ENCODE measurements at places on chromosomes 2 and 18.

DNA sequence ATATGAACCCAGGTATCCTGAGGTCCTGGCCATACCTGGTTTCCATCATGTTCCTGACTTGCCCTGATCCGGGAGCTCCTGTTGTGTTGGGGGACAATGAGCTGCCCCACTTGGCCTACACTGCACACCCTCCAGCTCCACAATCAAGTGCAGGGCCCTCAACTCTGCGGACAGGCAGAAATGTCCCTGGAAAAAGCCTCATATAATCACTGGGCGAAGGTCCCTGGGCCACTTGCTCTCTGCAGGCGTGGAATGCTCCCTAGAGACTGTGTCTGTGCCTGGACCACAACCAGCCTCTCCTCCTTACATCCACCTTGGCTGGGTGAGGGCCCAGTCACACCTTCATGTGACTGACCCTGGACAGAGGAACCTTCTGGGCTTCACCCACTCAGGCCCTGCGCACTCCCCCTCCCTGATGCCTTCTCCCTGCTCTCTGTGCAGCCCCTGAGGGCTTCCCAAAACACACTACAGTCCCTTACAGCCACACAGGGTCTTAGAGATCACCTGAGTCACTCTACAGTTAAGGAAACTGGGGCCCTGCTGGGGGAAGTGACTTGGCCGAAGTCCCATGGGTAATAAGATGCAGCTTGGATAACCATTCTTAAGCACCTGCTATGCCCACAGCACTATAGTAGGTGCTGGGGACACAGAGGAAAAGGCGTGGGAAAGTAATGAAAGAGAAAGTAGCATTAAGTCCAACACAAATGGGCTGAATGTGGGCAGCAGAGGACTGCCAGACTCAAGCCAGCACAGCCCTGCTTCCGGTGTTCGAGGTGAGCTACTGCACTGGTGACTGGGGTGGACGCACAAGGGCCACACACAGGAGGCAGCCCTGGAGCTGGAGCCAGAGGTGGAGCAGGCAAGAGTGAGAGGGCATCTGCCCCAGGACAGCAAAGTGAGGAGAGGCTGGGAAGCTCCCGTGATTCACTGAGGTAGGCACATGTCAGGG, 9.8 kb downstream of the BOLA3 start:
- DNase-seq = no peak

DNA sequence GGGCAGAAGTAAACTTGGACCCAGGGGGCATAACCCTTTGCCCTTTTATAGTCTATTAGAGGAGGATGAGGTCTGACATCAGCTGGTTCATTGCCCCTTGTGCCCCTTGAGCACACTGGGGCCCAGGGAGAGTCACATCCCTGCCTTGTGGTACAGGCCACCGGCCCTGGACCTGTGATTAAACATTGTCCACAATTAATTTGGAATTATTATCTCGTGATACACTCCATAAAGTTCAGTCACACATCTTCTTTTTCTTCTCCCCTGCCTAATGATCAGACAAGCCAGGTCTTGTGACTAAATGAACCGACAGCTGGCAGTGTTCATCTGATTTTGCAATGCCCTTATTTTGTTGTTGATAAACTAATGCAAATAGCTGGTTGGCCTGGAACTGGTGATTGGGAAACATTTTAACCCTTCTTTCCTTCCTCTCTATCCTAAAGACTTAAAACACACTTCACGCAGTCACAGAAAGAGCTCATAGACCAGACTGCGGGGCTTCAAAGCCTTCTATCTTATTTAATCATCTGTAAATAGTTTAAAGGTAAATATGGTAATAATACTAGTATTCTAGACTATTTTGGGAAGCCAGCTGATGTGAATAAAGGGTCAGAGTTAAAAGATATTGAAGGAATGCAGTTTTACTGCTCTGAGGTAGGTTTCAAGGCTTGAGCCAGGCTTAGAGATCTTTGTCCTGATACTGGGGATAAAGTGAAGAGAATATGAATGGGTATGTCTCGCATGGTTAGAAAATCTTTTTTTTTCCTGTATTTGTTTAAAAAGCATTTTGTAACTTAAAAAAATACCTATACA, 13.4 kb downstream of the IL1R1 start:
- DNase-seq = no peak

DNA sequence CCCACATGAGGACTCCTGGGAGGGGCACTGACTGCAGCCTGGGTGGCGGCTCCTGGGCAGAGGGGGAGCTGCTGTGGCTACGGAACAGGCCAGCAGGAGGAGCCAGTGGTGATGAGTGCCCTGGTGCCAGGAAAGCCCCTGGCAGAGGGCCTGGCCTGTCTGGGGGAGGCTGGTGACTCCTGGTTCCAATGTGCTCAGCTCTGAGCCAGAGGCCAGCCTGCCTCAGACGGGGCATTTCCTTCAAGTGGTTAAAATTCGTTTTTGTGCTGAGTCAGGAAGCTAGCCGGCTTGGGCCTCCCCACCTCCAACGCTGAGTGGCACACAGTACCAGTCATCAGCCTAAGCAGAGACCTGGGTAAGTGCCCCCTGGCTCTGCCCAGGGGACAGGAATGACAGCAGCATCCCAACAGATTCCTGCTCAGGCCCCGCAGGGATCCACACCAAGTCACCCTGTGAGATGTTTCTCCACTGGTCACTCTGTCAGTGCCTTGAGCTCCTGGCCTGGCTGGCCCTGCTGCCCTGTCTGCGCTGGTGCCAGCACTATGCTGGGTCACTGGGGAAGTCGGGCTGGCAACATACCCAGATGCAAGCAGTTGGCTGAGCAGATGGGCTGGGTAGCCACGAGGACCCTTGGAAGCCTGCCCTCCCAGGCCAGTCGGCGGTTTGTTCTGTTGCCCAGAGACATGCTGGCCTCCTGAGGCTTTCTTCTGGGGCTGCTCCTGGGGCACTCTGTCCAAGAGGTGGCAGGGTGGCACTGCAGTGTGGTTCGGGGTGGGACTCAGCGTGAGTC, 7.1 kb upstream of the KLF11 start:
- DNase-seq = peak; percentile 32

- DNase-seq = no peak
These were observed 23.5 kb downstream of the PTGR3 start for GRCh38 chr18:75185460-75185859.

DNA sequence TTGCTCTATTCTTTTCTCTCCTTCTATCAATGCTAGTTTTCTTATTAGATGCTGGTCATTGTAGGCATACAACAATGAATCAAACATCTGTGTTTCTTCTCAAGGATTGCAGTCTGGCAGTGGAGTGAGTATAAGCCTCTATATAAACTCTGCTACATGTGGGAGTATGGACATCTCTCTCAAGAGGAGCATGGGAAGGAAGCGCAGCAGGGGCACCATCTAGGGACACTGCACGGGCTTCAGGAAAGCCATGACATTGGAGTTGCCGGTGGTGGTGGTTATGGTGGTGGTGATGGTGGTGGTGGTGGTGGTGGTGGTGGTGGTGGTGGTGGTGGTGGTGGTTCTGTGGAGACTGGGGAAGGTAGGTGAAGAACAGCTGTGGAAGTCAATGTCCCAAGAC, 462.6 kb downstream of the RNF144A start:
- peak; percentile 11 for DNase-seq

DNA sequence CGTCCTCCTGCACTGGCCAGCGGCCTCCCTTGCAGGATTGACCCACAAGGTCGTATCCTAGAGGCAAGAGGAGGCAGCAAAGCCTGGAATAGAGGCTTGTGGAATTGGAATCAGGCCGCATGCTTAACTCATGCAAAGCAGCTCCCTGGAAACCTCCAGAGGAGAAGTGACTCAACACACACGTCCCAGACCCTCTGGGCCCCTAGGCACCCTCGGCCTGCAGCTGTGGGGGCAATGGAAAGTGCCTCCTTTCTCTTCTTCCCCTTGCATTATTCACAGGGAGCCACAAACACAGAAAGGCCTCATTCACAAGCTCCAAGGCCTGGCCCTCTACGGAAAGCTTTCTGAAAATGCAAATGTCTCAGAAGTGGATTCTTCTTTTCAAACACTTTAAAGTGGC, 19.6 kb downstream of the SPATA3 start:
- DNase-seq = no peak

DNA sequence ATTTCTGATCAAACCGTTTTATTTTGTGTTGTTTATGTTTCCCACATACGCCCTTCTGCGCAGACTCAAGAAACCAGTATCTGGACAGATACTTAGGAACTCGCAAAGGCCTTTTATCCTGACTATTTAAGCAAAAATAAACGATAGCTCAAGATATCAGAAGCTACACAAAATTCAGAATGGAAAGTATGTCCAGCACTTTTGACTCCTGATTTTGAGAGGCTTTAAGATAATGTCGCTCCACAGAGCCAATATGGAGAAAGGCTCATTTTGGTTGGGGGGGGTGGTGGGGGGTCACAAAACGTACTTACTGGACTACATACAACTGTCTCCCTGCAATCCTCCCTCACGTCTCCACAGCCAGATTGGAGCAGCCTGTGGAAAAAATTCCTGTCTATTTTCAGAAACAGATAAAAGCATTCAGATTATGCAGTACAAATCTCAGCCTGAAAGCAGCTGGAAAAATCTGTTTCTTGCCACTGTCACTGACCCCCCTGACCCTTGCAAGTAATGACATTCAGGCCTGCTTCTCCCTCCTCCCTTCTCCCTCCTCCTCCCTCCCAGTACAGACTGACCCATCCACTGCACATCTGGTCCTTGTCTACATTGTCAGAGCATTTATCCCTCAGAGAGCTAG, 34.9 kb upstream of the LCLAT1 start:
- no peak for DNase-seq

DNA sequence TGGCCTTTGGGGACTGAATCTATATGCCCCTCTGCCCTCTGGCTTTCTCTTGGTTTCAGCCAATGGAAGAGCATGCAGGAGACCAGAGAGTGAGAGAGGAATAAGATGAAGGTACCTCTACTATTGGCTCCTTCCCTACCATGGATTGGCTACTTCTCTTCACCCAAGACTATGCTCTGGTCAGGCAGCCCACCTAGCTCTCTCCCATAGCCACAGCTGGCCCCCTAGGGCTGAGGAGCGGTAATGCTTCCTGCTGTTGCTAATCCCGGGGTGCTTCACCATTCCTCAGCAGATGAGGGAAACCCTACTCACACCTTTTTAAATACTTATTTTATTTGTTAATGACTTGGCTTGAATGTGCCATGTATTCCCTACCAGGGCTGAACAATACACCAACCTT, 142.4 kb downstream of the MREG start:
- DNase-seq = peak; percentile 75

DNA sequence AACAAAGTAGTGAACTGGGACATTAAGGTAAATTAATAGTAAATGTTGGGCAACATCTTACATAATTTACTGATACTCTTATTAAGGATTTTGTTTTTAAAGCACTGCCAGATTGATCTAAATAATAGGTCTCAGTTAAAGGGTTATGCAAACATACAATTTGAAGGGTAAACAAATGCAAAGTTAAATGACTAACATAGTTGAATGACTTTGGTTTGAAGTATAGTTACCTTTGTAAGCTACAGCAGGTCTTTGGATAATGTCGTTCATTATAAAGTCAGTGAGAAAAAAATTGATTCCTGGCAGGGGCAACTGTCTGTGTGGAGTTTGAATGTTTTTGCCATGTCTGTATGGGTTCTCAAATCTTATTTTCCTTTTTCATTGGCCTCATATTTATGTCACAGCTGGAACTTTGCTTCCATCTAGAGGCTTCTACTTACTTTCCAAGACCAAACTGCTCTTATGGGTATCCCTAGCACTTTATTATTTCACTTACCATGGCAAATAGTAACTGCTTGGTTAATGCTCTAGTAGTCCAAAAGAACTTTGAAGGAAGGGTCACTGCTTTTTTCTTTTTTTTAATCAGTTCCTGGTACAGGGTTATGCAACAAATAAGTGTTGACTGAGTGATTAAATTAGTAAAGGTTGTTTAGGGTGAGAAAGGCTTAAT, 107.8 kb downstream of the NBEAL1 start:
- DNase-seq = peak; percentile 8

DNA sequence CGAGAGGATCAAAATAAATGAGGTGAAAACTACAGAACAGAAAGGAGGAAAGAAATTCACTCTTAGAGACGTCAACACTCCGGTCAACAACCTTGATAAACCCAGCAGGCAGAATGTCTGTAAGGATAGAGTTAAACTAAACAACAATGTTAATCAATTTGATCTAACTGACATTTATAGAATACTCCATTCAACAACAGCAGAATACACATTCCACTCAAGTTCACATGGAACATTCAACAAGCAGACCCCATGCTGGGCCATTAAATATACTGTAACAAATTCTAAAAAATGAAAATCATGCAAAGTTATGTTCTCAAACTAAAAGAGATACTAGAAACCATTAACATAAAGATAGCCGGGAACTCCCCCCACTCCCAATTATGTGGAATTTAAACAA, 41.8 kb downstream of the FAM210A start:
- DNase-seq = no peak
